ENCODE measurements at places on chromosomes 1 and 21. TPM values are rescaled to one million over a fixed set of nuclear protein-coding genes. Genes with fewer than 3 reads are reported as not detected.

DNA sequence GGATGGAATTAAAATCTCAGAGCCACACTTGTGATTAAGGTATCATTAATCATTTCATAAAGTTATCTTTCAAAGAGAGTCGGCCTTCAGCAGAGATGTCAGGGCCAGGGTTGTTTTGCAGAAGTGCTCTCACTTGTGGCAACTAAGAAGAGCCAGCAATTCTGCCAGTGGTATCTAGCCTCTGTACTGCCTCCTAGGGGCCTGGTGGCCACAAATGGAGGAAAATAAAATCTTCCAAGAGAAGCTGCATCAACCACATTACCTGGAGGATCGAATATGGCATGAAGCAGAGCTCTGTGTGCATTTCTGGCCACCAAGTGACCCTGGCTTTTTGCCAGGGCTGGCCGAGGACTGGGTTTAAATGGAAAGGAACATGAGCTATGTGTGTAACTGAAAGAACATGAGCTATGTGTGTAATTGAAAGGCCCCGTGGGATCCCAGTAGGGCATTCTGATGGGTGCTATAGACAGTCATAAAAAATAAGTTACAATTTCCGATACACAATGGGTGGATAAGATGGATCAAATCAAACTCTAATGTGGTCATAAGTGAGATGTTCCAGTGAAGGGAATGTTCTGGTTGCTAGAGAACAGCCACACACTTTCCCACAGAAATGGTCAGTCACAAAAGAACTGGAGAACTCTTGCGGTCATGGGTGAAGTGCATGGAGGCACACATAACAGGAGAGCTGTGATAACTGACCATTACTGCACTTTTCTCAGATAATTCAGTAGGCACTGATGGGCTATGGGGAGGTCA, 335.8 kb downstream of the CAMTA1 start:
- no peak for DNase-seq

The RGS16 gene
- 1.9 TPM for polyA plus RNA-seq

The ZNF692 gene
- polyA plus RNA-seq, result 8.9 TPM

GRCh38 chr1:217562229-217562878, 68.5 kb downstream of the GPATCH2 start:
- DNase-seq, result no peak

- DNase-seq, result no peak
Measured at GRCh38 chr1:59805554-59805953, 9.2 kb upstream of the HOOK1 start.

DNA sequence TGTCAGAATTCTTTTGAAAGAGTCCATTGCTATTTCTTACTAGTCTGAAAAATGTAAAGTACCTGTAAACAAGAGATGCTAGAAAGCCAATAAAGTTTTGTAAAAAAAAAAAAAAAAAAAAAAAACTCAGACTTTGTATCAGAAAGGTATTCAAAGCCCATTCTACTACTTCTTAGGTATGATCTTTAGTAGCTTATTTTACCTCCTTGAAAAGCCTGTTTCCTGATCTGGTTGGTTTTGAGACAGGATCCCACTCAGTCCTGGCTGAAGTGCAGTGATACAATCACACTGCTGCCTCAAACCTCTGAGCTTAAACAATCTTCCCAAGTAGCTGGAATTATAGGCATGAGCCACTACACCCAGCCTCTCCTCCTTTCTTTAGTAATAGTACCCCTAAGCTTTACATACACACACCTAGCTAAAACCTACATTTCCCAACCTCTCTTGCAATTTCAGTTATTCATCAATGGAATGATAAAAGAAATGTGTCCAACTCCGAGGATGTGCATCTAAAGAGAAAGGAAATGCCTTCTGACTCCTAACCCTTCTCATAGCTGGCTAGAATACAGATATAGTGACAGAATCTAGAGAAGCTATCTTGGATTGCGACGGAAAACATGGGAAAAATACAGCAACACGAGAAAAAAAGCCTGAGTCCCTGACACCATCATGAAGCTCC, 30.6 kb downstream of the EPS15 start:
- DNase-seq, result no peak

The NBPF14 gene
- 58.3 TPM for polyA plus RNA-seq

The LRRC7 gene
- polyA plus RNA-seq, result not detected

The PLPP3 gene
- 1.6 TPM for polyA plus RNA-seq

The CTNNBIP1 gene
- polyA plus RNA-seq, result 8.3 TPM

The BARHL2 gene
- polyA plus RNA-seq, result not detected

DNA sequence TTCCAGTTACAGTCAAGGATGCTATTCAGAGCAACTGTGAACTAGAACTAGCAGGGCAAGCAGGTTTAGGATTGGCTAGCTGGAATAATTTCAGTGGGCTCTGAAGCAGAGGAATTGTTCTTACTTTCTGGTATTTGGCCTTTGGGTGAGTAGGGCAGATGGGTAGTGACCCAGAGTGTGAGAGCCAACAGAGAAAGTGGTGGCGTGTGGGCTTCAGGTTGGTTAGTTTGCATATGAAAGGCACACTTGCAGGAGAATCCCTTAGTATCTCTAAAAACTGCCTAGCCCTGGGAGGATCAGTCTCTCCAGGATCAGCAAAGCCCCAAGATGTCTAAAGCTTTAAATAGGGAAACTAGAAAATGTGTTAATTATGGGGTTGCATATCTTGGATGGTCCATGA, 67.6 kb upstream of the LRRC8B start:
- no peak for DNase-seq

DNA sequence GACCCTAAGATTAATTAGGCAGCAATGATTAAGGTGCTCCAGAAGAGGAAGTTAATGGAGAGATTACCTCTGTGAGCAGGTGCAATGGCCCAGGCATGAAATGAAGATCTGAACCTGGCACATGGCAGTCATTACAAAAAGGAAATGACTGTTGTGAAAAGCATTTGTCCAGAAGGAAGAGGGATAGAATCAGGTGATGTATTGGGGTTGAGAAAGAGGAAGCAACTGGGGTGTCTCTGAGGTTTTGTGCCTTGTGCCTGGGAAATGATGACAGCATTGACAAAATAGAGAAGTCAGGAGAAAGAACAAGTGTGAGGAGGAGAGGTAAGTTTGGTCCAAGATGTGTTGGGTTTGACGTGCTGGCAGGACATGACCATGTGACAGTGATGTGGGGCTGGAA, 5.6 kb downstream of the CRCT1 start:
- no peak for DNase-seq

DNA sequence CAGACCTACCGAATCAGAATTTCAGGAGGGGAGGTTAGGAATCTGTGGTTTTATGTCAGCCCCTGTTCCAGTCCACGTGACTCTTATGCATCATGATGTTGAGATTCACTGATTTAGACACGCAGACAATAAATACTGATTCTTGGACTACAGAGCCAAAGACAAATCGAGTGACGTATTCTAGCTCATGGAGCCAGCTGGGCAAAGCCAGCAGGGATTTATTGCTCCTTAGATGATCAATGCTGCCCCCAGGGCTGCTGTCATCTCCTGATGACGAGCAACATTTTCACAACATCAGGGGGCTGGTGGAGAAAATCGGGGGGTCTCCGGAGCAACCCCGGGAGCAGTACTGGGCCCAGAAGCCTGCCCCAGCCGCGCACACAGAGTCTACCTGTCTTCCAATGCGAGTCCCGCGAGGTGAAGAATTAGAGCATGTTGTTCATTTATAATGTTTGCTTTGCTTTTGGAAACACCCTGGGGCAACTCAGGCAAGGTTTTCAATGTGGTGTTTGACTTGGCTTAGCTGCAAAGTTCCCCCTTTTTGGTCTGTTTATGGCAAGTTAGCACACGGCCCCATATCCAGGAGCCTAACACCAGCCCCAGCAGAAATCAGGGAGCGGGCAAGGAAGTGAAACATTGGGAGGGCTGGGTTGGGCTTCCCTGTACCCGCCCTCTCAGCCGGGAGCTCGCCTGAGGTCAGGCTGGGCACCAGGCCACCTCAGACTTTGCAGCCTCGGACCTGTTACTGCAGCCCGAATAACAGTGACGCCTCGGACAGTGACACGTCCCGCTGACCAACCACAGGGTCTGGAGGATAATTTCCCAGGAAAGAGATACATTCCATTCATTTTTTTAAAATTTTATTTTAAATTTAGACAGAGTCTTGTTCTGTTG, 19.9 kb upstream of the CLDN14 start:
- no peak for DNase-seq

GRCh38 chr1:151838222-151839081, 1.2 kb downstream of the C2CD4D start:
- DNase-seq, result peak; percentile 58

DNA sequence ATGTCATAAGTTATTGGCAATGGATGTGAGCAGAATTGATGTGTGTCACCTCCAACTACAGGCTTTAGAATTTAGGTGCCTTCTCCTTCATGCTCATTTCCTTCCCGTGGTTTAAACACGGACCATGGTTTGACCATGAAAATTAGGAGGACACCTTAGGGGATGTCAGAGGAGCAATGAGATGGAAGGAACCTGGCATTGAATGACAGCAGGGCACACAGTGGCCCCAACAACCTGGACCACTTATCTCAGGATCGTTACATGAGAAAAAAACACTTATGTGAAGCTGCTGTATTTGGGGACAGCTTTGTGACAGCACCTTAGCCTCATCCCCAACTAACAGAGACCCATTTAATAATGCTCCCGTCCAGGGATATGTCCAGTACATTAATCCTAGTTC, 70.8 kb downstream of the SLC9A1 start:
- no peak for DNase-seq

The OR2T10 gene
- polyA plus RNA-seq, result not detected

The TRAF3IP3 gene
- polyA plus RNA-seq, result 161 TPM

GRCh38 chr1:151843398-151843797, 3.8 kb upstream of the C2CD4D start:
- DNase-seq, result peak; percentile 64

- DNase-seq, result no peak
Measured at GRCh38 chr1:36609241-36610027, 126.7 kb upstream of the CSF3R start.

The MAGOH gene
- 115 TPM for polyA plus RNA-seq

- DNase-seq, result no peak
Measured at GRCh38 chr1:111716333-111716732, 22.9 kb downstream of the INKA2 start.

DNA sequence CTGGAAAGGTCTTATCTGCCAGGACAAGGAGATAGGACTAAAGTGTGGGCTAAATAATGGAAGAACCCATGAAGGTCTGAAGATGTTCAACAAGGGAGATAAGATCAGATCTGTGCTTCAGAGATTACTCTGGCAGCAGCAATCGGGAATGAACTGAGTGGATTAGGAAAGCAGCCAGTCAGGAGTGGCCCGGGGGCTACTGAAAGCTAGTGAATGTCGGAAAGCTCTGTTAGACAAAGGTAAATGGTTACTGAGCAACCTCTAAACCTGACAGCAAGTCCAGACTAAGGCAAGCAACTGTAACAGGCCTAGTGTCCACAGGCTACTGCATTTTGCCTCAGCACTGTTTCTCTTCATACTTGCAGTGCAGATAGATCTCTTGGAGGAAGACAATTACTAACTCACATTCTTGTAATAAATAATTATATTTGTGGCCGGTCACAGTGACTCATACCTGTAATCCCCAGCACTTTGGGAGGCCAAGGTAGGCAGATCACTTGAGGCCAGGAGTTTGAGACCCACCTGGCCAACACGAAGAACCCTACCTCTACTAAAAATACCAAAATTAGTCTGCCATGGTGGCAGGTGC, 12.5 kb downstream of the IQGAP3 start:
- no peak for DNase-seq

The GSTM1 gene
- polyA plus RNA-seq, result not detected

- DNase-seq, result no peak
Measured at GRCh38 chr21:43369124-43369523, 57.8 kb downstream of the SIK1 start.

DNA sequence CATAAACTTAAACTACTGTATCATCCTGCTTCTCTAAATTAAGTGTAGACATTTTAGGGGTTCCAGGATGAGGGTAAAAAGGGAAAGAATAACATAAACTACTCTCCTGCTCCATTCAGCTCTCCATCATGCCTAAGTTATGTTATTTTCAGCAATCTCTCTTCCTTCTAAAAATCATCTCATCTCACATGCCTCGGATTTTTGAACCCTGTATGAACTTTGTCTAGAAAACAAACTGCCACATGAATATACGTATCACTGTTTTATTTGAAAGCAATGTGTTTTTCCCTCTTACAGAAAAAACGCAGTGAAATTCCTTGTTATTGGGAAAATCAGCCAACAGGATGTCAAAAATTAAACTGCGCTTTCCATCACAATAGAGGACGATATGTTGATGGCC, 32.6 kb downstream of the ZBED6 start:
- no peak for DNase-seq

DNA sequence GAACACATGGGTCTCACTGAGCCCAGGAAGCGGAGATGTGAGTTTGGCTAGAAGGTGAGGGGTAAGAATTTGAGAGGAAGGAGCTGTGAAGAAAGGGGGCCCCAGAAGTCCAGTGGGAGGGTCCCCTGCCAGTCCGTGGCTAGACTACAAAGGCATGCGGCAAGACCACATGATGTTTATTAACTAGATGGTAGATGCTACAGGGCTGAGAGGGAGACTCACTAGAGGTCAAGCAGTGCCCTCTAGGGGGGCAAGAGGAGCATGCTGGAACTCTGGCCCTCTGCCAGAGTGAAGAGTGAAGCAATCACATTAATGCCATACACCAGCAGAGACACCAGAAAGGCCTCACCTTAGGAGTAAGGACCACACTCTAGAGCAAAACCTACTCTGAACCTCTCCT, 12.2 kb downstream of the KIAA0319L start:
- DNase-seq, result no peak

Data from naive B cell (primary cell).